Endodermal cell (in vitro differentiated cells): ENCODE measurements at places on chromosomes 16 and 17. TPM values are rescaled to one million over a fixed set of nuclear protein-coding genes. Genes with fewer than 3 reads are reported as not detected.

Gene RBFOX1
- total RNA-seq, result 1.9 and 2.7 TPM in 2 replicates

- DNase-seq, result no peak
Measured at GRCh38 chr17:35666967-35667532, 64.4 kb upstream of the RASL10B start.

DNA sequence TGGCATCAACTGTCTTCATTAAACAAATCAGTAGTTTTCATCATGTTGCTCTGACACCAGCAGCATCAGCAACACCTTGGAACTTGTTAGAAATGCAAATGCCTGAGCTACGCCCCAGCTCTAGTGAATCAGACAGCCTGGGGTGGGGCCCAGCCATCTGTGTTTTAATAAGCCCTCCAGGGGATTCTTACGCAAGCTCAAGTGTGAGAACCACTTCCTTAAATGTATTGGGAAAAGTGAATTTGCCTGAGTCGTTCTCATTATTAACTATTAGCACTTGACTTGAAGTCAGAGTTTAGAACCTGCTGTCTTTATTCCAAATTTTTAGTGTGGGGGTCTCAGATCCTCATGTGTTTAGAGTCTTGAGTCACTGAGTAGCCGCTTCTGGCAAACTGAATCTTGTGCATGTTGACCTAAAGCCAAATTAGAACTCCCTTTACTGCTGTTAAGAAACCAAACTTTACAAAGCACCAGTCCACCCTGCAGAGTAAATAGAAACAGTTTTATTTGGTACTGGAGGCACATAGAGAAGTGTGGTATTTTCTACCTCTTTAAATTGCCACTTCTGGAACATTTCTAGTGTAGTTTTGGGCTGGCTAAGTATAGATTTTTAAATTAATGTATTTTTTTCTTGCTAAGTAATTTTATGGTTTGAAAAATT is 137.4 kb upstream of the COX10 start:
- no peak for DNase-seq

GRCh38 chr16:75083813-75084212 is 32.8 kb downstream of the LDHD start:
- no peak for DNase-seq

DNA sequence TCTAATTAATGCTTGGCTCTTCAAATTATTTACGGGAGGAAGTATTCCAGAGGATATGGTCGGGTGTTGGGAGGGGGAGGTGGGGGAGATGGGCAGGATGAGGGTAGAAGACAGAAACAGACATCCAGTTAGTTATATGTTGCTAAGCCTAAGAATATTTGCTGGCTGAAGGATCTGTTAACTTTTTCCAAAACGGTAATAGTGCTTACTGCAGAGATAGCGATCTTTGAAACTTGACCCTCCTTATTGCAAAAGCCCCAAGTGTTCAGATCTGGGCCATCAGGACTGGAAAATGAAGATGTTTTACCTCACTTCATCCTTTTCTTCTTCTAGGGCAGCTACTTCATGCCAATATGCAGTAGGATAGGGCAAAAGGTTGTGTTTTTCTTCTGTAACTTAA is 27.0 kb upstream of the MMD start:
- no peak for DNase-seq

- DNase-seq, result no peak
Measured at GRCh38 chr16:11170696-11171447, 85.1 kb downstream of the SOCS1 start.

GRCh38 chr17:48543107-48543853 is 1.6 kb downstream of the HOXB2 start:
- peak; percentile 93 for DNase-seq

DNA sequence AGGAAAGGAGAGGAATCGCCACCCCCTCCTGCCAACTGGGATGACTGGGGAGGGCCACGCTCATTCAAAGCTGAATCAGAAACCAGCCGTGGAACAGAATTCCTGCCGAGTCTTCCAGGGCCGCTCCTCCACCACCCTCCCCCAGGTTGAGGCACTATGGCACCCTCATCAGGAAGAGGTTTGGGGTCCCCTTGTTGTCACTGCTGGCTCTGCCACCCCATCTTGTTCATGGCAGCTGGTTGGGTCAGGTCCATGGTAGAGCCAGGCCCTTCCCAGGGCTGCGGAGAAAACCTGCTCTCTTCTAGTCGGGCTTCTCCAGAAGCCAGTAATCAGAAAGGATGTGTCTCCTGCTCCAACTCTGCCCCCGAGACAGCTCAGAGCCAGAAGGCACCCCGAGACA is 41.8 kb downstream of the KCNJ12 start:
- no peak for DNase-seq

GRCh38 chr17:60926466-60927183 is 249.0 kb downstream of the BCAS3 start:
- DNase-seq, result no peak

DNA sequence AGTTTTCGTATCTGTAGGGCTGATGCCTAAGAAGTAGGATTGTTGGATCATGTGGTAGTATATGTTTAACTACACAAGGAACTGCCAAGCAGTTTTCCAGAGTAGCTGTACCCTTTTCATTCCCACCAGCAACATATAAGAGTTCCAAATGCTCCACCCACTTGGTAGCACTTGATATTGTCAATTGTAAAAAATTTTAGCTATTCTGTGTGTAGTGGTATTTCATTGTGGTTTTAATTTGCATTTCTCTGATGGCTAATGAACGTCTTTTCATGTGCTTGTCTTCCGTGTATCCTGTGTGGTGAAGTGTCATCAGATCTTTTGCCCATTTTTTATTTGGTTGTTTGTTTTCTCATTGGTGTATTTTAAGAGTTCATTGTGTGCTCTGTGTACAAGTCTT is 69.7 kb downstream of the TANC2 start:
- DNase-seq, result no peak

GRCh38 chr17:27548369-27548768 is 82.6 kb upstream of the LGALS9 start:
- no peak for DNase-seq

GRCh38 chr17:67680445-67681224 is 37.1 kb upstream of the NOL11 start:
- no peak for DNase-seq

- no peak for DNase-seq
Measured at GRCh38 chr17:71099003-71099714, 929.8 kb downstream of the KCNJ2 start.

GRCh38 chr17:42386777-42387657 is 1.2 kb downstream of the STAT3 start:
- no peak for DNase-seq

GRCh38 chr16:72847187-72848027 is 200.5 kb downstream of the ZFHX3 start:
- DNase-seq, result peak; percentile 79

- peak; percentile 83 for DNase-seq
Measured at GRCh38 chr16:67158637-67159600, 790 bp downstream of the TRADD start.

GRCh38 chr16:69563605-69564580 is 1.9 kb upstream of the NFAT5 start:
- DNase-seq, result peak; percentile 72
